ENCODE measurements at places on chromosomes 6 and 20.

DNA sequence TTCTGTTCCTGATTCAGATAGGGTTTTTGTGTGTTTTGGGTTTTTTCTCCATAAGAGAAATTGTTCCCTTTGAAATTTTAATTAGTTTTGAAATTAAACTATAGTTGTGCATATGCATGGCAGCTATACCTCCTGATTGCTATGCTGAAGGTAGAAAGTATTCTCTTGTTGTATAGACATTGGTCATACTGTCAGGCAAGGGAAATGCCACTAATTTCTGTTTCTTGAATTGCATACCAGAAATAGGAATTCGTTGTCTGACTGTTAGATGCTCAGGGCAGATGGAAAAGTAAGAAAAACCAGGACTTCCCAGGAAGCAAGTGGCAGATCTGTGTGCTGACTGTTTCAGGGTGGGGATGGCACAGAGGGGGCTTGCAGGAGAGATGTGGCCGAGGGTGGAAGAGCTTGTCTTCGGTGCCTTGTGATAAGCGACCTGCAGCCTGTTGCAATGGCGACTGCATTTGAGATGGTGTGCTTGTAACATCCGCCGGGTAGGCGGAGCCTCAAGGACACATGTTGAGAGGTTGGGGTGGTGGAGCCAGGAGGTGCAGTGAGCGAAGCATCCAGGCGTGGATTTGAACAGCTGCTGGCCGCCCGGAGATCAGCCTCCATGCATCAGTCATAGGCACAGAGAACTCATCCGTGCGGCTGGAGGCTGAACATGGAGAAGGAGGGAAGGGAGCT lies 42.8 kb downstream of the RREB1 start:
- DNase-seq = no peak

DNA sequence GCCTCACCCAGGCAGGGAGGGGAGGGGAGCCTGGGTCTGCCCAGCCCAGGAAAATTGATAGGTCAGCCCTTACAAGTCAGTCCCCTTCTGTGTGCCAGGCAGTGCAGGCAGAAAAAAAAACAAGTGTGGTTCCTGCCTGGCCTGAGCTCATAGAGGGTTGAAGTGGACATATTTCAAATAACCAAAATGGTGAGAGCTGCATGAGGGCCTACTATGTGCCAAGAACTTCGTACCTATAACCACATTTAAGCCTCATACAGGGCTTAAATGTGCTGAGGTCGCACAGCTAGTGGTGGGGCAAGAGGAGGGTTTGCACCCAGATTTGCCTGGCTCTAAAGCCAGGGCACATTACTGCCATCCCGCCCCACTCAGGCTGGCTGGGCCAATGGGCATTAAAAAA lies 6.9 kb upstream of the NOL4L start:
- DNase-seq = no peak

GRCh38 chr6:94845742-94846141 lies 731.6 kb upstream of the MANEA start:
- DNase-seq = no peak

- no peak for DNase-seq
These were observed 69.1 kb upstream of the ADTRP start for GRCh38 chr6:11847515-11848345.

DNA sequence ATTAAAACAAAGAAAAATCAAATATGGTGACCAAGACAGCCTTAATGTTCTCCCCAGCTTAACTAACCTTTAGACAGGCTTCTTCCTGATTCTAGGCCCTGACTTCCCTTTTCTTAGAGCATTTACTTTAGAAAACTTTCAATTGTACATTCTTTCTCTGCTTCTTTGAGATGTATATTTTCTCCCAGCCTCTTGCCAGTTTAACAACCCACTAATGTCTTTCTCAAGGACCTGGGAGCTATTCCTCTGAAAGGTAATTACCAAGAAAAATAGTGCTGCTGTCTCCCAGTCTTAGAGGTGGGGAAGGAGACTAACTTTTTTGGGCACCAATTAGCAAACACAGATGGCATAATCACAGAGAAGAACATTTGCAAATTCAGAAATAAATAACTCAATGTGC lies 62.8 kb upstream of the KCNQ5 start:
- no peak for DNase-seq

GRCh38 chr20:33647603-33648395 lies 14.3 kb upstream of the C20orf144 start:
- DNase-seq = no peak

DNA sequence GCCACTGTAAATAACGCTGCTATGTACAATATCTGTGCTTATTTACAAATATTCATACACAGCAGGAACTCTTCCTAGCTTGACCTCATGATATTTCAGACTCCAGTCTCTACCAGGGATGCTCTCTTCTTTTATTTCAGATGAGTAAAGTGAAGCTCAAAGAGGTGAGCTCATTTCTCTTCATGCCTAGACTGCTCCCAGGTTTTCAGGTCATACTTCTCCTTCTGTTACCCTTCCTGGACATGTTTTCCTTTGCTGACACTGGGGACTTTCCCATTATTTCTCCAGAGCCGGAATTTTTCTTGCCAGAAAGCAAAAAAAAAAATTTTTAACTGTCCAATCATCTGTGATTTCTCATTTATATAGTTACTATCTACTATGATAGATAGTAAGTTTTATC lies 147.2 kb upstream of the DST start:
- DNase-seq = no peak

DNA sequence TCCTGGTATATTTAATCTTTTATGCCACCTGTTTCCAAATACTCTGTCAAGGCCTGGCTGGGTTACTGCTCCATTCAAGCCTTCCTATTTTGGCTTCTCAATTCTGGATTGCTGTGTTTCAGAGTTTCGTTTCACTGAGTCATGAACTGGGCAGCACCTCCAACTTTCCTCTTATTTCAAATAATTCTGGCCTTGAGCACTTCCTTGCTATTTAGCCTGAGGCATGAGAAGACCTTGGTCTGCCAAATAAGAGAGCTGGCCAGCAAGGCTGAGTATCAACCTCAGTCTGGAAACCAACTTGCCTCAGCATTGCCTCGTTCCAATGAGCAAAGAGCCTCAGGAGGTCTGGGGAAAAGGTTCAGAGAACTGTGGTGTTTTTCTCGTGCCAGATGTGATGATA lies 66.6 kb downstream of the TNFAIP3 start:
- DNase-seq = no peak

DNA sequence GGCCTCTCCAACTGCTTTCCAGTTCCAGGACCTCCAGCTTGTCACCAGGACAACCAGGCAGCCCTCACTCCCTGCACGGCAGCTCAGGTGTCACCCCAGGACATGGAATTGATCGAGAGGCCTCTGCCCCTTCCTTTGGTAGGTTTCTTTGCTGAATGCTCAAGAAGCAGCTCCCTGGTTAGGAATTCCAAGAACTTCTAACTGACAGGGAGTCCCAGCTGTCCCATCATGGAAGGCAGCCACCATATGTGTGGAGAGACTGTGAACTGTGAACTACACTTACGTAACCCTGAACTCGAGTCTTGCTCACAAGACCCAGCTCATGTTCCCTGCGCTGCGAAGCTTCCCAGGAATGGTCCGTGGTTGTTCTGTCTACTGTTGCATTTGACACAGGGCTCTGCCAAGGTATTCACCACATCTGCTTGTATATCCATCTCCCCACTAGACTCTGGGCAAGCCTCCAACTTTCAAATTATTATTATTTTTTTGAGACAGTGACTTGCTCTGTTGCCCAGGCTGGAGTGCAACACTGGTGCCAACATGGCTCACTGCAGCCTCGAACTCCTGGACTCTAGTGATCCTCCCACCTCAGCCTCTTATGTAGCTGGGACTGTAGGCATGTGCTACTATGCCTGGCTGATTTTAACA lies 35.7 kb downstream of the MGME1 start:
- DNase-seq = no peak

DNA sequence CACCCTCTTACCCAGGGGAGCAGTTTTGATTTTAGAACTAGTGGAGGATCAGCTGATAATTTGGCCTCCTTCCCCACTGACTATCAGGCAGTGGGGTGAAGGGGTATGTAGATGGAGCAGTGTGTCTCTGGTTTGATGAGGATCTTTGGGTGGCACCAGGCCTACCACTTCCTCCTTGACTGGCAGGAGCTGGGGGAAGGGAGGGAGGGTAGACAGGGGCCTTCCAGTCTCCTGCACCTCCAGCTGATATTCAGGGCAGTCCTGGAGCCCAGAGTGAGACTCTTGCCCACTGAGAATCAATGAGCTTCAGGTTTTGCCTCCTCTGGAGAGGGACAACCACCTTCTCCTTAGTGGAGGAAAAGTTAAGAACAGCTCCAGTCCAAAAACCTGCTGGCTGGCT lies 3.2 kb downstream of the DEF6 start:
- no peak for DNase-seq

DNA sequence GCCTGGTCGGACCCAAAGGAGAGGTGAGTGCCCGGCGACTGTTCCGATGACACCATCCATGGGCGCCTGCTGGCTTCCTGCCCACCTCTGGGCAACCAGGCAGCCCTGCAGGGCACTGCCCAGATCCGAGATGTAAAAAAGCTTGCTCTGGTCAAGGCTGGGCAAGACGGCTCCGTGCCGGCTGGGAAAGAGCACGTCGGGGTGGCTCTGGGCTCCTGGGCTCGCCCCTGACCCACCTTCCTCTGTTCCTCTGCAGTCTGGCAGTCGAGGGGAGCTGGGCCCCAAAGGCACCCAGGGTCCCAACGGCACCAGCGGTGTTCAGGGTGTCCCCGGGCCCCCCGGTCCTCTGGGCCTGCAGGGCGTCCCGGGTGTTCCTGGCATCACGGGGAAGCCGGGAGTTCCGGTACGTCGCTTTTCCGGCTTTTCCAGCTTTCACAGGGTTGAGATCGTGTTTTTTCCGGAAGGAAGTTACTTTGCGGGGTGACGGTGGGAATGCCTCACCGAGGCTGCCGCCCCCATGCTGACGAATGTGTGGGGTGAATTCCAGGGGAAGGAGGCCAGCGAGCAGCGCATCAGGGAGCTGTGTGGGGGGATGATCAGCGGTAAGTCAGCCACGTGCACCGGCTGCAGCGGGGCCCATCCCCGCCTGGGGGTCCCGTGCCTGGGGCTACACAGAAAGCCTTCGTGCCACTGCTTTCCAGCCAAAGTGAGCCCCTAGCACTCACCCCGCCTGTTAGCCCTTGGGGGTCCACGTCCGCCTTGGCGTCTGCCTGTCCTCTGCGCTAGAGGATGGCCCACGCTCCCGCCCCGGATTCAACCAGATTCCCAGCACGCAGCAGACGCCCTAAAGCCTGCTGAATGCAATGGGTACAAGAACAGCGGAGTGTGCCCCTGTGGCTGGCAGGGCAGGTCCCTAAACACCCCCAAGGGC lies 19.3 kb downstream of the COL9A3 start:
- no peak for DNase-seq

GRCh38 chr6:22302838-22303237 lies 6.0 kb upstream of the PRL start:
- no peak for DNase-seq

DNA sequence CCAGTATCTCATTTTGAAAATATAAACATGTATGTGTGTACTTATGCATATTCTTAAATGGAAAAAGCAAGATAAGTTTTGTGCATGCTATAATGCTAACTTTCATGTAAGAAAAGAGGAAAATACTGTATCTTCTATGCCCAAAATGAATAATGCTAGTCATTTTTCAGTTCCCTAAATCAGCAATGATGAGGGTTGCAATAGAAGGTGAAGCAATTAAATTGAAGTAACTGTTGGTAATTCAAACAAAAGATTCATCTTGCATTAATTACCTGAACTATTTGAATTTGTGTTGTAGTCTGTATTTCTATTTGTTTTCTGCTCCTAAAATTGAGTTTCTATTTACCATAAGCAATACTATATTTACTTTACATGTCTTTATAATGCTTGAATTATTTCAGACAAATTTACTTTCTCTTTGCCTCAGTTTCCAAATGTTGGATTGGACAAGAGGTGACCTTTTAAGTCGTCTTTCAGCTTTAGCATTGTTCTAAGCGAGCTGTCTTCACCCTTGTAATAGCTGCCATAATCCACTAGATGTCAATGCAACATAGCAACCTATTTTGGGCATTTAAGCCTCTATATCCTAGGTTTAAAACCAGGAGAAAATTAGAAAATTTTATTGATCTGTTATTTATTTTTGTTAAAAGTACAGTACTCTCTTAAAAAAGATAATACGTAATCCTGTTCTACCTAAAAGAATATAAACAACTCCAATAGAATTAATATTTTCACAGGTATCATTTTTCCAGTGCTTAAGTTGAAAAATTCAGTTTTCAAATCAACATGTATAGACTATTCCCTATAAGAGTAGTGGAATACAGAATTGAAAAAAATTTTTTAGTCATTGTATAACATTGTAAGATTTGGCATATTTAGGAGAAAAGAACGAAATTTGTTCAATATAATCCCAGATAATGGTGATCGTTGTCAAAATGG lies 52.3 kb upstream of the IFNGR1 start:
- no peak for DNase-seq

All from stimulated activated CD8-positive, alpha-beta memory T cell treated with anti-CD3 and anti-CD28 coated beads, Interleukin-4, amount 100 ng/mL, for 4 hours (primary cell).